ENCODE measurements at places on chromosomes 11 and 22.

GRCh38 chr22:26894362-26894761, 237.0 kb downstream of the MIAT start:
- DNase-seq: no peak

DNA sequence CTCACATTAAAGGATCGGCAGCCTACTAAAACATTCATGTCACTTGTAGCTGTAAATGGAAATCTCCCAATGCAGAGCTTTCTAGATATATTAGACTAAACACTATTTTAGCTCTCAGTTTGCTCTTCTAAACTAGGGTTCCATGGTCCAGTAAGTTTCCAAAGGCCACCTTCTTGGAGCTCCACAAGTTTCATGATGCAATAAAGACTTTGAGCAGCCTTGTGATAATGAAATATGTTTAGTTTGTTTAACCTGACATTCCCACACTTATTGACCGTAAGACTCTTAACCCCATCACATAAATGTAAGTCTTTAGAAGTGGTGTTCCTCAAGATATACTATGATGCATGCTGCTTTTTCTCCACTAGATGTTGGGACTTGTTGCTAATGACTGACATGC, 87.7 kb downstream of the TRIM44 start:
- DNase-seq: no peak

DNA sequence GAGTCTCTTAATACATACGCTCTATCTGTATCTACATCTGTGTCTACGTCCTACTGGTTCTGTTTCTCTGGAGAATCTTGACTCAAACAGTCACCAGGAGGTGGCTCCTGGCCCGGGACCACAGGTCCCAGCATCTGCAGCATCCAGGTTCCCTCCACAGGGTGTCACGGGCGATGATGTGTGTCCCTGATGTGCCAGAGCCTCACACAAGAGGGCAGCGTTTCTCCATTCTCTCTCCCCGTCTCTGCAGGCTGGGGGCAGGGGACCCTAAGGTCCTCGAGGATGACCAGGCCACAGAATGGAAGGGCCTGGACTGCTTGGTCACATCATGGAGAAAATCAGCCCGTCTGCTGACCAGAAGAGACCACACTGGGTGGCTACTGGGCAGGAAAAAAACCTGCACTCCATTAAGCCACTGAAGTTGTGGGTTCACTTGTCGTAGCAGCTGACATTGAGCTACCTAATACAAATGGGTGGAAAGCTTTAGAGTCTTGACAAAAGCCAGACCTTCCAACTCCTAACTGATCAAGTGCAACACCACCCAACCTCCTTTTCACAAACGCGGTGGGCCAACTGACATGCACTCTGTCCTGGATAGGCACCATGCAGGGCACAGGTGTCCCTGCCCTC, 392.5 kb downstream of the CTTN start:
- no peak for DNase-seq

DNA sequence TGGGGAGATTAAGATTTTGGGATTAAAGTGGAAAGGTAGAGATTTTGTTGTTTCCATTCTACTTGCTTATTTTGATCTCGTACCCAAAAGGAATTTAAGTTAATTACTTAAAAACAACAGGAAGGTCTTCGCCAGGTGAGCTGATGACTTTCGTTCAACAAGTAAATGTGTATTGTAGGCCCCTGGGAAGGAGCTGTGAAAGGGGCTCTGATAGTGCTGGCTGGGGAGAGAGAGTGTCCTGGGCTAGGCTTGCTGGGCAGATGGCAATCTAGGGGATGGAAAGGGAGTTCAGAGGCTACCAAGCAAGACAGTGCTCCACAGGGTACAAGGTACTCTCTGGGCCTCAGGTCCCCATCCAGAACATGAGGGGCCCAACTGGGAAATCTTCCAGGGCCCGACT, 189.4 kb downstream of the CEP164 start:
- DNase-seq: no peak

- DNase-seq: no peak
Observed at GRCh38 chr22:45891996-45892621, 84.9 kb downstream of the WNT7B start.

DNA sequence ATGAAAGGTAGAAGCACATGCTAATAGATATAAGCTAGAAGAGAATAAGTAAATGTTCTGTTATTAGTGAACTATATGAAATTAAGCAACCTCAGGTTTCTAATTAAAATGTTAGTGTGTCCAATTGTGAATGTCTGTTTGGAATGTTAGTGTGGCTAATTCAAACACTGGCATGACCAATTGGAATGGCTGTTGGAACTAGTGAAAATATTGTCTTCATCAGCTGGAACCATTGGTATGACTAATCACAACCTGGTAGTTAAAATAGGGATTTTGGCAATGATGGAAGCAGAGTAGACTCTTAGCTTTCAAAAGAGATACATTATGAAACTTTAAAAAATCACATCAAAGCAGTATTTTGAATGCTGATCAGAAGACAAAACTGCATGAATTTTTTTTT, 66.8 kb downstream of the CYB5R2 start:
- no peak for DNase-seq

GRCh38 chr22:36197065-36197440, 4.6 kb downstream of the APOL4 start:
- peak; percentile 58 for DNase-seq

Measured in right kidney (tissue), 9 donors.